ENCODE measurements at places on chromosomes 2 and 18. TPM values are rescaled to one million over a fixed set of nuclear protein-coding genes. Genes with fewer than 3 reads are reported as not detected.

Gene GGCX
- polyA plus RNA-seq: 42.1 TPM

Gene HOXD8
- 185 TPM for polyA plus RNA-seq

Gene UGT1A9
- polyA plus RNA-seq: 7.3 TPM

Gene COL5A2
- polyA plus RNA-seq: 123 TPM

Gene GALNT5
- polyA plus RNA-seq: 0.43 TPM

Gene UGP2
- 127 TPM for polyA plus RNA-seq

Gene IL1R2
- 0.56 TPM for polyA plus RNA-seq

Gene LAMA3
- 2.0 TPM for polyA plus RNA-seq

Gene DSEL
- 16.2 TPM for polyA plus RNA-seq

Gene HRH4
- 0.08 TPM for polyA plus RNA-seq

DNA sequence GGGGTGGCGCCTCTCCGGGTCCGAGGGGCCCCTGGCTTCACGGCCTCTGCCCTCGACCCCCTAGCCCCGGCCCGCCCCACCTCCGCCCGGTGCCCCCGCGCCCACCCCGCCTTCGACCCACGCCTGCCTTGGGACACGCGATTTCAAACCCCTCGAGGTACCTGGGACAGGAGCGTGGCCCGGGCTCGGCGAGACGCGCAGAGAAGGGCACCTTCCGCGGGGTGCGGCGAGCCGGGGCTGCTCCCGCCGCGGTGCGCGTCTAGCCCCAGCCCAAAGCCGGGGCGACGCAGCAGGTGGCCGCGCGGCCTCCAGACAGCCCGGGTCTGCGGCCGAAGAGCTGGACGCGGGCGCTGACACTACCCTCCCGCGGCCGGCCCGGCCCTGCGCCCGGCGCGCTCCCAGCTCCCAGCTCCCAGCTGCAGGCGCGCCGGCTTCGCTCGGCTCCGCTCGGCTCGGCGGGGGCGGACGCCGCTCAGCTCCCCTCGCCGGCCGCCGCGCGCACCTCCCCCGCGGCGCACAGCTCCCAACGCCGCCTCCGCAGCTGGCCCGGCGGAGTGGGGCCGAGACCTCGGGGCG, at the start of gene CRACDL:
TSS of gene CRACDL (minus strand) at position 449 of the 576 bp plus-strand sequence. CDS start 89,425 bp downstream, outside the sequence.
- DNase-seq: no peak

DNA sequence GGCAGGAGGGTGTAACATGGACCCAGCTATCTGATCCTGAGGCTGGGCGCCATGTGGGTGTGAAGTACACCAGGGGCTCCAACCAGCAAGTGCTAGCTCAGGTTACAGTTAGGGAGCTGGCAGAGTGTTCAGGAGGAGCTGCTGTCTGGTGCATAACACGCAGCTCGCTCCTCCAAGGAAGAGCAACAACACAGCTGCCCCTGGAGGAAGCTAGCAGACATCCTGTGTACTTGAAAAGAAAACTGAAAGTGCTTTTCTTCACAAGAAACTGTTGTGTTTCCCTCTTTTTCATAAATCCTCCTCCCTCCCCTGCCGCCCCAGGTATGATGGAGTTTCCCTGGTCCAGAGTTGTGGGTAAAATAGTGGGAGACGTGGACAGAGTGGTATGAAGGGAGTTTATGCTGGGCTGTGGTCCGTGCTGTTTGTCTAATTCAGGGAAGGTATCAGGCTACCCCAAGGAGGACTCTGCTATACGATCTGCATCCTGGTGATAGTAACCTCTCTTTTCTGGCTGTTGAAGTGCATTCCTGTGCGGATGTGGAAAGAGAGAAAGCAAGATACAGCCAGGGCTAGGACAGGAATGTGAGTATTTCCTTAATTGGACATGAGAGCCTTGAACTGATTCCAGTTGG, 6.1 kb upstream of the LBH start:
- DNase-seq: no peak

DNA sequence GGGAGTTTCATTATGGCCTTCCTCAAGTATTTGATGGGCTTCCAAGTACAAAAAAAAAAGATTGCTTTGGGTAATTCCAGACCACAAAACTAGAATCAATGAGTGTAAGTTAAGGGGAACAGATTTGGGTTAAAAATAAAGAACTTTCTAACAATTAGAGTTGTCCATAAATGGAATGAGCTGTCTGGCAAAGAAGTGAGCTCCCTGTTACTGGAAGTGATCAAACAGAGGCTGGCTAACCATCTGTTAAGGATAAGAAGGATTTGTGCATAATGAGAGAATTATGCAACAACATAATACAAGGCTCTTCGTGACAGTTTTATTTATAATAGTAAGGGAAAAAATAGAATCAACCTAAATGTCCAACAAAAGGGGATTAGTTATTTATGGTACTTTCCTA, 44.6 kb upstream of the ACVR1 start:
- no peak for DNase-seq

GRCh38 chr2:234861841-234862735, 89.7 kb upstream of the SH3BP4 start:
- no peak for DNase-seq

- DNase-seq: no peak
These were observed 204.6 kb upstream of the HDAC4 start for GRCh38 chr2:239605409-239605808.

GRCh38 chr2:215705771-215706361, 270.0 kb upstream of the FN1 start:
- no peak for DNase-seq

DNA sequence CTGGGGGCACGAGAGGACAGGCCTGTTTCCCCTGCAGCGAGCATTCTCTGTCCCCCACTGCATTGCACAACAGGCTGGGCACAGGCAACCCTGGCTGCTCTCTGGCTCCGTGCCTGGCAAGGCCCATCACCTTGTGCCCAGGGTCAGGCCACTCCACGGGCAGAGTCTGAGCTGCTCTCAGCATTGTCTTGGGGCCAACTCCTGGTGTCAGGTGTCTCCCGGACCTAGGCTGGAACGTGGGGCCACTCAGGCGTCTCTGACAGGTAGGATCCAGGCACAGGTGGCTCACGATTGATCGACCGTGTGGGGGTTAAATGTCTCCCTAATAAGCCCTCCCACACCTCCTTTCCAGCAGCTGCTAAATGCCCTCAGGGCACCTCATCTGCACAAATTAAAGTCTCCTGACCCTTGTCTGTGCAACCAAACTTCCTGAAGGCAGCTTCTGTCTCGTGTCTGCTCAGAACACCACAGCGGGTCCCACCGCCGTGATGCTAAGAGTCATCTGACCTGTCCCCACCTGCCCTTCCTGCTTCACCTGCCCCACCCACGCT, 66.6 kb upstream of the GPC1 start:
- DNase-seq: no peak

- no peak for DNase-seq
These were observed 742.3 kb upstream of the CELF4 start for GRCh38 chr18:38307914-38308313.

GRCh38 chr2:108588070-108588668, 53.9 kb downstream of the LIMS1 start:
- DNase-seq: no peak

- DNase-seq: no peak
These were observed 5.3 kb downstream of the SPC25 start for GRCh38 chr2:168884975-168885374.

DNA sequence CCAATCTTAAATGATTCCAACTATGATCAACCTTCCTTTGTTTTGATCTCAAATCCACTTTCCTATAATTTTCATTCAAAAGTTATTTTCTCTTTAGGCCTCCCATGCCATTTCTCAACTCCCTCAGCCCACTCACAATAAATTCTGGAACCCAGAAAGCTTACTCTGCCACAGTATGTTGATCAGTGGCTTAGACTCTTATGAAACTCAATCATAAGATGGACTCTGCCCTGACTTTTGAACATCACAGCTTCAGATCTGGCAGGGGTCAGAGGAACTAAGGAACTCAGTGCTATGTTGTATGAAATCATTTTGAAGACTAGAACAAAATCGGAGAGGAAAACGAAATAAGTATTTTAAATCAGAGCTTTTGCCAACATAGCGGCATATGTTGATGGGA, 59.8 kb upstream of the LGALSL start:
- no peak for DNase-seq

DNA sequence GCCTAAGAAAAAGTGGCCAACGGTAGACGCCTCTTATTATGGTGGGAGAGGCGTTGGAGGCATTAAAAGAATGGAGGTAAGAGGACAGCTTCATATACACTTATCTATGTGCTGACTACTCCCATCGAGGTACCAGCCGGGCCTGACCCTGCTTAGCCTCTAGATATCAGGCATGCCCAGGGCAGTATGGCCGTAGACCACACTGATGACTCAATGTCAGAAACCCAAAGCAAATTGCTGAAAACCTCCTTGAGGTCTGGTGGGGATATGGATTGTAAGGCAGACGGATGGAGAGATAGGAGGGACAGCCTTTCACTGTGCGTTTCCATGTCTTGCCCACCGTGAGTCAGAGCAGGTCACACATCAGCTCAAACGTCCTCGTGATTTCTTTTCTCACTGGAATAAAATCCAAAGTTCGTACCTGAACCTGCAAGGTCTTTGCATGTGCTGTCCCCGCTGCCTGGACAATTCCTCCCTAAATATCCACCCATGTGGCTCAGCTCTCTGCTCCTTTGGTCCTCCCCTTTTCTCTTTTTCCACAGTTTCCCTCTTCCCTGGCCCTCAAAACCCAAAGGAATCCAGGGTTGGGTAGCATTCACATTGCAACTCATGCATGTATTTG, 168.9 kb downstream of the ANTXR1 start:
- no peak for DNase-seq

- DNase-seq: no peak
These were observed 100.0 kb downstream of the SPOPL start for GRCh38 chr2:138601458-138602165.

DNA sequence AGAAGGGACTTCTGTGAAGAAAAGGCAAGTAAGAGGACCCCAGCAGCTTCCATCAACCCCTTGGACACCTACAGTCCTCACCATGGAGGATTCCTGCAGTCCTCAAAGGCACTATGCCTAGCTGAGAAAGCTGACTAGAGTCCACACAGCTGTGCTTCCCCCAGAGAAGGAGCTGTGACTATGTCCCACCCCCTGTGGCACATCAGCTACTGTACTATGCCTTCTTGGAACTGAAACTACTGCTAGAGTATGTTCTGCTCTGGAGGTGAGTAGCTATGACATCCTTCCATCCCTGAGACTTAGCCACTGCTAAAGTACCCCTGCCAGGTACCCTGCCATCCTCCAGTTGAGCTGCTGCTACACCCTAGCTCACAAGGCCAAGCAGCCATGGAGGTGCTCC, 690.2 kb upstream of the CHAC2 start:
- no peak for DNase-seq

- DNase-seq: no peak
These were observed 76.4 kb upstream of the PARD3B start for GRCh38 chr2:204468746-204469429.

DNA sequence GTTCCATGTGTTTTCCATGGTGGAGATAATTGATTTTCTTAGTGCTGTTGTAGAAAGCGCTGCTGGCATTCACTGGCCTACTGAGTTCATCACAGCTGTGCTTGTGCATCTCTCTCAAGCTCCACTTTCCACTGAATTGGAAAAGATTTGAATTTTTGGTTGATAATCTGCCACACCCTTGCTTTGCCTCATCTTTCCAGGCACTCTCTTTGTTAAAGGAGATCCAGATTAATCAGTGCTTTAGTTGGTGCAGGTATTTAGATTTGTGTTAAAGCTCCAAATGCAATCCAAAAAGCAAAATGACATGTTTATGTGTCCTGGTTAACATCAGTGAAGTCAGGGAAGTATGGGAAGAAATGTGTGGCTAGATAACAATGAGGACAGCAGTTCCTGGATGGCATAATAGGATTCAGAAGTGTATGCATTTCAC, 2.7 kb upstream of the COL3A1 start:
- DNase-seq: no peak

DNA sequence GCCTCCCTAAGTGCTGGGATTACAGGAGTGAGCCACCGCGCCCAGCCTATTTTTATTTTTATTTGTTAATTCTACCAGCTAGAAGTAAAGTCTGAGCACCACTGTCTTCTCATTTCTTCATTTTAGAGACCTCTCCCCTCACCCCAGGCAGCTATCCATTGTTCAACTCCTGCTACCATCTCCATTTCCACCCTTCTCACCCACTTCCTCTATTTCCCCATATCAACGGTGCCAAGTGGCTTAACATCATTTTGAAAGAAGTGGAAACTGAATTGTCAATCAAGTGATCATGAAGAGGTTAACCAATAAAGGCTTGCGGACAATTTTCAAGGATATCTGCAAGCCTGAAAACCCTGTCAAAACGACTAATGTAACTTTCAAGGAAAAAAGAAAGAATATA, 323.1 kb downstream of the NBAS start:
- DNase-seq: no peak

GRCh38 chr2:16019617-16020351, 79.4 kb downstream of the MYCN start:
- DNase-seq: no peak

GRCh38 chr2:64918220-64918886, 70.8 kb upstream of the SLC1A4 start:
- DNase-seq: no peak

DNA sequence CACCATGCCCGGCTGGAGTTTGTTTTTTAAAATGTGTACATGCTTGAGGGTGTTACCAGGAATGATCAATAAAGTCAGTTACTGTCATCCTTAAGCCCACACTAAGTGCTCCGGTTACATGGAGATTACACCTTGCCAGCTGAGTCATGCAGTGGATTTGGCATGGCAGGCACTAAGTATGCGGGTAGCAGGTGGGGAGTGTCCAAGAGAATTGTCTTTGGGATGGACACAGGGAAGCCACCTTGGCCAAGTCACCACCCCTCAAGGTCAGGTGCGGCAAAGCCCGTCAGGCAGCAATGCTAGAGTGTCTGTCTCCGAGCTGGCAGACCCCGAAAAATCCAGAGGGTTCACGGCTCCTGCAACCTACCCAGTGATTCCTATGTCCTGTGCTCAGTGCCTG, 54.8 kb downstream of the GBX2 start:
- DNase-seq: no peak

GRCh38 chr2:226891780-226892590, 56.1 kb downstream of the RHBDD1 start:
- DNase-seq: no peak

GRCh38 chr18:48136051-48136826, 205.8 kb upstream of the SMAD2 start:
- DNase-seq: no peak

Data from left renal cortex interstitium (tissue), 4 donors.